ENCODE measurements at places on chromosomes 2 and 18. TPM values are rescaled to one million over a fixed set of nuclear protein-coding genes. Genes with fewer than 3 reads are reported as not detected.

MOCOS gene
- 0.82 TPM for total RNA-seq

NYAP2 gene
- total RNA-seq, result 1.7 TPM

CCDC93 gene
- 12.4 TPM for total RNA-seq

TMEM200C gene
- 0.07 TPM for total RNA-seq

NEB gene
- 6,938 TPM for total RNA-seq

Data from gastrocnemius medialis (tissue), 4 donors.